ENCODE measurements at places on chromosomes 16 and 17. TPM values are rescaled to one million over a fixed set of nuclear protein-coding genes. Genes with fewer than 3 reads are reported as not detected.

- no peak for DNase-seq
Measured at GRCh38 chr17:66677201-66677981, 157.5 kb upstream of the CACNG5 start.

DNA sequence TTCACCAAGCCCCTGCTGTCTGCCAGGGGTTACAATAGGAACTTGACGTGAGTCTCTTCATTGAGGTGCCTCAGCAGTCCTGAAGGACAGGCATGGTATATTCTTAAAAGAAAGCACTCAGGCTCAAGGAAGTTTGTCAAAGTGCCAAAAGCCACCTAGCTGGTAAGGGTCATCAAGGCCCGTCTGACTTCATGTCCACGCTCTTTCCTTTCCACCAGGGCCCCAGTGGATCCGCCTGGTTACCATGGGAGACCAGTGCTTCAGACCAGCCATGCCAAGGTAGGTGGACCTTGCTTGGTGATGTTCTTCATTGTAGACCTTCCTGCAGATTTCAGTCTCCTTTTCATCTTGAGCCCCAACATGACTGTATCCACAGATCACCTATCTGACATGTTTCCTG, 27.6 kb upstream of the CCL1 start:
- DNase-seq, result no peak

- DNase-seq, result peak; percentile 93
Measured at GRCh38 chr16:22206013-22206841, at the start of gene EEF2K. TSS of gene EEF2K (plus strand) at chr16:22206278. CDS start at chr16:22225730, 19,452 bp downstream.

DNA sequence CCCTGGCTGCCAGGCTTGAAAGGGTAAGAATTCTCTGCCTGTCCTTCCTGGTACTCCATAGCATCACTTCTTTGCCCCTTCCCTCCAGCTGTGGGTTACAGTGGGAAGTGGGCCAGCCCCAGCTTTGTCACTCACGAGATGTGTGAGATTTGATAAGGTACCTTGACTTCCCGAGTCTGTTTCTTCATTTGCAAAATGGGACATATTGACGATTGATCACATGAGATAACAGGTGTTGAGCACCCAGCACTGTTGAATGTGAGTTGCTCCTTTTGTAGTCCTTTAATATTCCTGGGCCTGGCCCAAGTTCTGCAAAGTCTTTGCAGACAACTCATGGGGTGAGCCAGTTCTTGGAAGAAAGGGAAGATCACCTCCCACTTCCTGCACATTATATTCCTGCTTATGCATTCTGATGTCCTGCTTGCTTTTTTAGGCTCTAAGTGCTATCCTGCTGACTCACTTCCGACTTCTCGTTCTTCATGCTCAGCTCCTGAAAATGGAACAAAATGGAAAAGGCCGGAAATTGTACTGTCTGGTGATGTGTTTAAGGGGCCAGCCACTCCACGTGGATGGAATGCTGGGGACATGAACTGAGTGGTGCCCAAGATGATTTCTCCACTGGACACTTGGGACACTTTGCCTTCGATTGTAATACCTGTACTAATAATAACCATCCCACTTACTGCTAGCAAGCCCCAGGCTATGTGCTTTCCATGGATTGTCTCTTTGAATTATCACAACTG, 8.3 kb upstream of the NLK start:
- no peak for DNase-seq

GRCh38 chr16:13866073-13866472, 53.9 kb upstream of the ERCC4 start:
- peak; percentile 72 for DNase-seq

The TP53TG3 gene
- total RNA-seq, result not detected

The LHX1 gene
- total RNA-seq, result 4.5 TPM
